ENCODE measurements at places on chromosomes 2 and 18.

GRCh38 chr2:108215794-108216211, 24.0 kb upstream of the SULT1C3 start:
- DNase-seq = no peak

DNA sequence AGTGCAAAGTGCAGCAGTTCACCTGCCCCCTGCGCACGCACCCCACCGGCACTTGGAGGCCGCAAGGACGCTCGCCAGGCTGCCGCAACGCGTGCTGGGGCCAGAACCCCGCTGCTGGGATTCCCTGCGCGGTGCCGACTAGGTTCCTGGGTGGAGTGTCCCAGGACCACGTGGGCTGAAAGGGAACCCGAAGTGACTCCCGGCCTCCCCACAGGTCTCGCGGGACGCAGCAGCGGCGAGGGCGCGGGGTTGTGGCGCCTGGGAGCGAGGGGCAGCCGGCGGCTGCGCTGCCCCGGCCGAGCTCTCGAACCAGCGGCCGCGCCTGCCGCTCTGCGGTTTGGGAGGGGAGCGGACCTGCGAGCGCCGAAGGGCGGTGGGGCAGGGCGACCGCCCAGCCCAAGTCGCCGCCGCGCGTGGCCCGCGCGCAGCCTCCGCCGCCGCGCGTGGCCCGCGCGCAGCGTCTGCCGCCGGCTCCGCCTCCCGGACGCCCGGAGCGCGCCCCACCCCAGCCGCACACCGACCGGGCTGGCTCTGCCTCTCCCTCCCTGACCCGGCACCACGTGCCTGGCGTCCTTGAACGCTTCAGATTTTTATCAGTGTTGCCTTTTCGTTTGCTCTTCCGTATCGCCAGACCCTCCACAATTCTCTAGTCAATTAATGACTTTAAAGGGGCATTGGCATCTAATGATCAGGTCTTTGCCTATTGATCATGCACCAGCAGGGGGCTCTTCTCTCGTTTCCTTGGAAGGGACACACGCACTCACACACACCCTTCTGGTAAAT, at the start of gene FTCDNL1:
Gene FTCDNL1 (minus strand): TSS at position 475 of the 783 bp plus-strand sequence. CDS start 2,230 bp downstream, outside the sequence.
- DNase-seq = peak; percentile 84

- no peak for DNase-seq
Observed at GRCh38 chr18:9869715-9870430, 15.9 kb upstream of the TXNDC2 start.

DNA sequence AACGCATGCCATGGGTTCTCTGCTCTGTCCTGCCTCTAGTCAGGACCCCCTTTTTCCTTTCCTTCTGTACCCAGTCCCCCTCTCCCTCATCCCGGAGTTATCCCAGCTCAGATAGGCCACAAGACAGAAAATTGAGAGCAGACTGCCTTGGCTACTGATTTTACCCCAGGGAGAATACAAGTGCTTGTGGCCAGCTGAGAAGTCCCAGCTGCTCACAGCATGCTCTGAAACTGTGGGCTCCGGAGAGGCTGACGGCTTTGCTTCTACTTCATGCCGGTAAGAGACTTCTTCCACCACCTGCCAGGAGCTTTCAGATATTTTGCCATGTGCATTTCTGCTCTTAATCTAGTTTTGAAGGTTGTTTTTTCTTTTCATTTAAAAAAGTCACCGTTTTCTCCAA, 20.0 kb upstream of the SIX2 start:
- DNase-seq = no peak

DNA sequence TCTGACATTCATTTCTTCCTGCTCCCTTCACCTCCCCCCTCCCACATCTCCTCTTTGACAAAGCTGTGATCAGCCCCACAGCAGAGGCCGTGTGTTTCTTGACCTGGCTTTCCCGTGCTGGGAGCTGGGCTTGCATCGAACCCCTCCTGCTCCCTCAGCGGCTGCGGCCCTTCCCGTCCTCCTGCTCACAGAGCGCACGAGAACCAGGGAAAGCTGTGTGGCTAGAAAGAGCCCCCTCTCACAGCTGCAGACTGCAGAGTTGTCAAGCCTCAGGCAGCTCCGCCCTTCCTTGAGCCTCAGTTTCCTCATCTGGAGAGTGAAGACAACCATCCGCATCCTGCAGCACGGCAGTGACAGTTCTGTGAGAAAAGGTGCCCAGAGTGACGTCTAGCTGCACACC, 65.7 kb upstream of the GLI2 start:
- no peak for DNase-seq

GRCh38 chr2:6977113-6977741, 60.0 kb downstream of the RNF144A start:
- no peak for DNase-seq

- DNase-seq = no peak
Observed at GRCh38 chr18:37572736-37573135, 7.1 kb upstream of the CELF4 start.

- DNase-seq = no peak
Observed at GRCh38 chr18:74766251-74766650, 168.6 kb downstream of the ZNF407 start.

GRCh38 chr2:237154082-237154638, 68.5 kb downstream of the COPS8 start:
- DNase-seq = peak; percentile 67

- no peak for DNase-seq
Observed at GRCh38 chr2:227482638-227483340, 10.8 kb downstream of the AGFG1 start.

DNA sequence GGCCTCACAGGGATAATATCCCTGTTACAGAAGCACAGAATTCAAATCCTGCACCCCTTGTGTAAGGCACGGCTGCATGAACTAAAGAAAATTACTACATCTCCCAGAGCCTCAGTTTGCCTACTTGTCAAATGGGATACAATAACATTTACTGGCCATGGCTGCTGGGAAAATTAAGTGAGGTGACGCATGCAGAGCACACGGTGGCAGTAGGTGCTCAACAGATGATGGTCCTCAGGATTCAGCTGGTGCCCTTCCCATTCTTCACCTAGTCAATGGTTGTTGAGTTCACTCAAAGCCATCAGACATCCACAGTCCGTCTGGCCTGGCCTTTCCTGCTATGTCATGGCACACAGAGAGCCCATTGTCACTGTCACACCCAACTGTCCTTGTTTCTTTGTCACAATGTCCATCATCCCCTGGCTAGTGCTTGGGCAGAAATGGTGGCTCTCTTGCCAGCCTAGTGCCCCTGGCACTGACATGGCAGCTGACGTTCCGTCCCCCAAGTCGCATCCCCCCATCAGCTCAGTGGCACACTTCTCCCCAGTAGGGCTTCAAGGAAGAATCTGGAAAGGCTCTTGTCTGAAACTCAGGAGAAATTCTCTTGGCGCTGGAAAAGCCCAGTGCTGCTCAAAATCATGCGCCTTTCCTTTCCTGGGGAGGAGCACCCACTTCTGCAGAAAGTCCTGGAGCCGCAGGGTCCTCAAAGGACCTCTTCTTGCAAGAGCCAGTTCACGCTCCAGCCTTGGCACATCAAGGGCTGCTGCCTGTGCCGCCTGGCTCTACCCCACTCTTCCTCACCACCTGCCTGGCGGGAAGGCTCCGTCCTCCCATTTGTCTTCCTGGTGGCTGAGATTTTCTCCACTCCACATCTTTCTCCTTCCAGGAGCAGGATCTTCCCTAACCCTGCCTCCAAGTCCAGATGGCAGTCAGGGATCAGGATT, 55.9 kb upstream of the SLC66A3 start:
- no peak for DNase-seq

DNA sequence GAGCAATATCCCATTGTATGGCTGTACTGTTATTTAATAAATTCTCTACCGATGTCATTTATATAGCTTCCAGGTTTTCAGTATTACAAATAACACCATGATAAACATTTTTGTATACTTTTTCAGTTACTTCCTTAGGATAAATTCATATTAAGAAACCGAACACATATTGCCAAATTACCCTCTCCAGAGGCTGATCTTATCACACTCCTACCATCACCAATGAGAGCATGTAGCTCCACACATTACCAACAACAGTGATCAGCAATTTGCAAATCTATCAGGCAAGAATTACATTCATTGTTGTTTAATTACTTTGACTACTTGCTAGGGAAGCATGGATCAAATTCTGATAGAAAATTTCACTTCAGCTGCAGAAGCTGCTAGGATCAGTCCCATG, 5.8 kb upstream of the NDUFV2 start:
- no peak for DNase-seq

DNA sequence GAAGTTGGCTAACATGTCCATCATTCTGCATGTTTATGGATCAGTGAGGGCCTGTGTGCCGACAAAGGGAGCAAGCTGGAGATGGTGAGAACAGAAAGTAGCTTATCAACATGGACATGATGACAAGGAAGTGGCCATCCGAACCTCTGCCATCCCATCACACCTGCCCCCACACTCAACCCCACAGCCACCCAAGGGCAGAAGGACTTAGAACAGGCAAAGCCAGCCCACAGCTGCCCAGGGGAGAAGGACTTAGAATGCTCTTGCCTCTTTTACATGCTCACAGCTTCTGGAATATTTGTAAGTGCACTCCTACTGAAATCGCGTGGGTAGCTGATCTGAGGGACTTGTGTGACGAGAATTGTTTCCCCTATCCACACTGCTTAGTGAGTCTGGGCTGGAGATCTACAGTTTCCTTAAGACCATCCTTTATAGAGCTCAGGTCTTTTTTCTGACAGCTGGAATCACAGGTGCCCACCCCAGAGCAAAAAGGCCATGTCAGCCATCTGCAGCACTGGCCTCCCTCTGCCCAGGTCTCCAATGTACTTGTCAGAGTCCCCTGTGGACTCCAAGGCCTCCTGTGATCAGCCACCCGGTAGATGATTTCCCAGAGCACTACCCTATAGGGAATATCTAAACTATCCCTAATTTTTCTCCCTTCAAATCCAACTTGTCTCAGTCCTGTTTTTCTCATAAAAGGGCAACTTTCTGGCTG, 154.1 kb downstream of the SMAD7 start:
- DNase-seq = no peak

- DNase-seq = no peak
Observed at GRCh38 chr2:84779781-84780180, 101.1 kb downstream of the TRABD2A start.

DNA sequence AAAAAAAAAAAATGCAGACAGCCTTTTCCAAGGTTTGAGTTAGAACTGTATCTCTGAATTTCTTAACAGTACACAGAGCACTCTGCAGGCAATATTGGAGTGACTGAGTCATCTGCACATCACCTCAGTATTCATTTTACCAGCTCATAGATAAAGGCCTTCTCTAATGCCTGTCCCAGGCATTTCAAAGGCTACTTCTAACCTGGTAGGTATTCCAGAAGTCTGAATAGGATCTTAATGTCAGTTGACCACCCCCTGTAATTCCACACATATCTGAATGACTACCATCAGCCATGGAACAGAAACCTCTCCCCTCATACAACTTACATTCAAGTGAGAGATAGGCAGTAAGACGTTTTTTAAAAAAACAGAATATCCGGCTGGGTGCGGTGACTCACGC, 9.0 kb downstream of the METTL21A start:
- no peak for DNase-seq

Measured in D341Med (cell line).